H1 (cell line): ENCODE measurements at places on chromosomes 13 and 19. TPM values are rescaled to one million over a fixed set of nuclear protein-coding genes. Genes with fewer than 3 reads are reported as not detected.

DNA sequence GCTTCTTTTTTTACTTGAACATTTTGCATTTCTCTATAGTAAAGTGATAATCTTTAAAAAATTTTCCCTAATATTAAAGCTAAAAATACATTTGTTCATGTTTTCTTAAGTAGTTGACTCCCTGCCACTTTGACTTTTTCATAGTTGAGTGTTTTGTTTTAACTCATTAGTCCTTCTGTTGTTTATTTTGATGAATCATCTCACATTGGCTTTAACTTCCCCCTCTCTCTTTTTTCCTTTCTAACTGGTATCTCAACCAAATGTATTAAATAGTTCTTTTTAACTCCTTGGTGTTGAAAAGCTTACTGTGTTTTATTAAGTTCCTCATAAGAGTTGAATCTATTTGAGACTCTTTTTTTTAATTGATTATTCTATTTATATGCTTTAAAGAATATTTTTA is 2.8 kb downstream of the TNFSF13B start:
- DNase-seq = no peak

DNA sequence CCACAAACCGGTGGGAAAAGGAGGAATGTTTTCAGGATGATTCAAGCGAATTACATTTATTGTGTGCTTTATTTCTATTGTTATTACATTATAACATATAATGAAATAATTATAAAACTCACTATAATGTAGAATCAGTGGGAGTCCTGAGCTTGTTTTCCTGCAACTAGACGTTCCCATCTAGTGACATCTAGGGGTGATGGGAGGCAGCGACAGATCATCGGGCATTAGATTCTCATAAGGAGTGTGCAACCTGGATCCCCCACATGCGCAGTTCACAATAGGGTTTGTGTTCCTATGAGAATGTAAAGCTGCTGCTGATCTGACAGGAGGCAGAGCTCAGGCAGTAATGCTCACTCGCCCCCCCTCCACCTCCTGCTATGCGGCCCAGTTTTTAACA is 54.5 kb downstream of the SPTBN4 start:
- DNase-seq = no peak

GRCh38 chr19:20287070-20287469 is 120.1 kb downstream of the ZNF486 start:
- DNase-seq = no peak

- no peak for DNase-seq
These were observed 64.8 kb downstream of the MIPEP start for GRCh38 chr13:23824371-23824770.

DNA sequence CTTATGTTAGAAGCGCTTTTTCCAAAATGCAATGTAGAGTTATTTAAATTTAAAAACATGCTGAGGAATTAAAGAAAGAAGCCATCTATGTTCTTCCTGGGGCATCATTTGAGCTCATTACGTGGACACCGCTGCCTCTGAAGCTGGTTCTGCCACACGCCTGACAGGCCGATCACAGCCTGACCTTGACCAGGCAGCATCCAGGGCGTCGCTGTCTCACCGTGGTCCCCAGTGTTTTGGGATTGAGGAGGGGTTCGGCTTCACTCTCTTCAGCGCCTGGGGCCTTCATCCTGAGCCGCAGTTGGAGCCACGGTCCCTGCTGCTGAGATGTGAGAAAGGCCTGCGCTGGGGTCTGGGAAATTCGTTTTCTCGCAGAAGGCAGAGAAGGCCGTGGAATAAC is 64.0 kb downstream of the ATP11A start:
- DNase-seq = no peak

DNA sequence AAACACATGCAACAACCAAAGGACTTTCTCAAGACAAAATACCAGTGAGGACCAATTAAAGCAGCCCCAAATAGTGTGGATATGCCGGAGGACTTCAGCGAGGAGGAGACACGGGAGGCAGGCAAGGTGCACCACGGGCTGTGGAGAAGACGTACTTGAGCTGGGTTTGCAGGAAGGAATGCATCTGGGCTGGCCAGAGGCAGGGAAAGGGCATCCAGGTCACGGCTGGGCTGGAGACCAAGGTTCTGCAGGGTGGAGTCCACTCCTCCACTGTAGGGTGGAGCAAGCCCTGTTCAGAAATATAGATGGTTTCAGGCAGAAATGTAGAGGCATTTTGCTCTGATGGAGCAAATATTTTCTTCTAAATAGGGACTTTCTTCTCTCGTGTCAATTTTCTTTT is 36.6 kb upstream of the MEDAG start:
- no peak for DNase-seq

DNA sequence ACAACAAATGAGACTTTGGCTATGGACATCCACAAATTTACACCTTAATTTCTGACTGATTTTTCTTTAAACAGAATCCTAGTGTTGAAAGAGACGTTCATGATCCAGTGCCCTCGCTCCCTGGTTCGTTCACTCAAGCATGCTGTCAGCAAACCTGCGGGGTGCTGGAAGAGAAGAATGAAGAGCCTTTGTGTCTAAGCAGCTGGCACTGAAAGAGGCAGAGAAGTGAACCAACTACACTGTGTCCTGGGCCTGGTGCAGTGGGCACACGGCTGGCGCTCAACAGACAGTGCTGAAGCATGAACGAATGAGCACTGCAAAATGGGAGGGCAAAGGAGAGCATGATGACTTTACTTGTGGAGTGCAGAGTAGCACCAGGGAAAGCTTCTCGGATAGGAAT is 46.8 kb downstream of the MIPEP start:
- no peak for DNase-seq

DNA sequence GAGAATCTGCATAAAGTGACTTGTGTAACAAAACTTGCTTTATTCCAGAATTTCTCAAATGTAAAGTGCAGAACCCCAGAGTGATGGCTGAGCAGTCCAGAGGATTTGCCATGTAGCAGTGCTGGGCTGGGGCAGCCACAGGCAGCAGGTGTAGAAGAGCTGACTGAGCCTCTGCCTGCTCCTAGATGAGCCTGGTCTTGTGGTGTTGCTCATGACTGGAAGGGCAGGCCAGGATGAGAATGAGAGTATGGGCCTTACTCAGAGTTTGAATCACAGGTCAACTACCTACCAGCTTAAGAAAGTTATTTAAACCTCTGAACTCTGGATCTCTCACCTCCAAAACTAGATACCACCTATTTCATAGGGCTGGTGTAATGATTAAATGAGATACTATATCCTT is 2.9 kb upstream of the C13orf42 start:
- DNase-seq = peak; percentile 35

DNA sequence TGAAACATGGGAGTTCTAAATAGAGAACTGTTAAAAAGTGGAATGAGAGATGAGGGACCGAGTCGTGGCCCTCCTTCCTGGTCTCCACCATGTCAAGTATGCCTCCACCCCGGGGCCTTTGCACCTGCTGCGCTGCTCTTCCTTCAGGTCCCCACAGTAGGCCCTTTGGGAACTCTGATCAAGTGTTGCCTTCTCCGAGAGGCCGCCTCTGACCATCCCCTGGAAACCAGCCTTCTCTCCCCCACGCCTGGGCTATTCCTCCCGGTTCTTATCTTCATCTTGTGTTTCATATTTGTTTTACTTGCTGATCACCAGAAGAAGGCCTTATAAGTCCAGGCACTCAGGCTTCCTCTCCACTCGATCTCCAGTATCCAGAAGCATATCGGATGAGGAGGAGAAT is 40.0 kb downstream of the IRS2 start:
- DNase-seq = no peak

DNA sequence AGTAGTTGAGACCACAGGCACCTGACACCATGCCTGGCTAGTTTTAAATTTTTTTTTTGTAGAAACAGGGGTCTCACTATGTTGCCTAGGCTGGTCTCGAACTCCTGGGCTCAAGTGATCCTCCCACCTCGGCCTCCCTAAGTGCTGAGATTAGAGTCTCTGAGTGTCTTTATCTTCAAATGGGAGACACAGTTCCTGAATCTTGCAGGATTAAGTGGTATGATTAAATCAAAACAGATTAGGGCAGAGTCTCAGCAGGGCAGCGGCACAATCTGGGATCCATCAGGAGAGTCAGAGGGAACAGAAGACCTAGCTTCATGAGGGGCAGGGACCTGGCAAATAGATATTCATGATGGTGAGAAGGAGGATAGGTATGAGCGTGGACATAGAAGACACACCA is 953 bp downstream of the RLN3 start:
- no peak for DNase-seq

The ZNF737 gene
- polyA plus RNA-seq = 5.7 and 6.1 TPM in 2 replicates

The DEDD2 gene
- polyA plus RNA-seq = 65.0 and 74.3 TPM in 2 replicates

The ZNRF4 gene
- not detected in 2 replicates for polyA plus RNA-seq

The PDX1 gene
- not detected in 2 replicates for polyA plus RNA-seq

The POLR1D gene
- 146 and 226 TPM in 2 replicates for polyA plus RNA-seq

The CEP89 gene
- 23.6 and 35.2 TPM in 2 replicates for polyA plus RNA-seq

The DCLK1 gene
- 16.6 and 22.8 TPM in 2 replicates for polyA plus RNA-seq

The FUT2 gene
- polyA plus RNA-seq = 5.6 and 8.2 TPM in 2 replicates

The SYT3 gene
- polyA plus RNA-seq = 6.7 and 12.7 TPM in 2 replicates

The FAM216B gene
- polyA plus RNA-seq = not detected in 2 replicates

The F2RL3 gene
- not detected in 2 replicates for polyA plus RNA-seq

The PIH1D1 gene
- polyA plus RNA-seq = 195 and 220 TPM in 2 replicates

The ELSPBP1 gene
- not detected in 2 replicates for polyA plus RNA-seq

The CHAMP1 gene
- polyA plus RNA-seq = 26.8 and 27.1 TPM in 2 replicates
